ENCODE measurements at places on chromosomes 11 and 22.

- no peak for DNase-seq
These were observed 973.6 kb upstream of the TENM4 start for GRCh38 chr11:80414181-80415165.

- no peak for DNase-seq
These were observed 52.3 kb upstream of the SERPIND1 start for GRCh38 chr22:20721409-20722218.

GRCh38 chr22:40276996-40277823 lies 69.1 kb upstream of the ADSL start:
- no peak for DNase-seq

GRCh38 chr11:110251836-110252235 lies 44.6 kb downstream of the RDX start:
- DNase-seq, result no peak

DNA sequence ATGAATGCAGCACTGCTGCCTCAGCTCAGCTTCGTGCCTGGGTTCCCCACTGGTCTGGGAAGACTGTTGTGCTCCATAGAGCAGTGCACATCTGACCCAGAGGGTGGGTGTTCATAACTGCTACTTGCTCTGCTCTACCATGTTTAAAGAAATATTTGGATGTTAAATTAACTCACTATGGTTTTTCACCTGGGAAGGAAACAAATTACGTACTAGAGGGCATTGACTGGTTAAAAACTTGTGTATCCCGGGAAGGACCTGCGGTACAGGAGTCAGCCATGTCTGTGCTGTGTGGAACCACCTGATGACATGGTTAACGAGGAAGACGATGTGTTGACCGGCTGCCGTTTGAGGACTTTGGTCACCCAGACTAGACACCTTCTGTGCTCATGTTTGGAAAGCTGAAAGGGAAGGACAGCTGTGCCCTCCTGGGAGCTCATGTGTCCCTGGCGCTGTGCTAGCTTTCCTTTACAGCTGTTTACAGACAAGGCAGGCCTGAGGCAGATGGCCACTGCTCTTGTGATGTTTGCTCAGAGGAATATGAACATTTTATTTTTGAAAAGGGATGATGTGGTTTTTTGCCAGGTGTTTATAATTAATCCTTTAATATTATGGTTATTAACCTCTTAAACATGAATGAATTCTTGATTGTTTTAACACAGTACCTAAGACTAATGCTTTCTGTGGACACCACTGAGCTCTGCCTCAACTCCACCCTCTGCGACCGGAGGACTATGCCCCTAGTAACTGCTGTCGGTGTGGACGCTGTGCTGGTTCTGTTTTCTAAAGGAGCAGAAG lies 14.3 kb upstream of the AIFM3 start:
- no peak for DNase-seq

- DNase-seq, result peak; percentile 37
These were observed 26.1 kb upstream of the RTL6 start for GRCh38 chr22:44523981-44524759.

GRCh38 chr11:18368221-18368620 lies 26.1 kb upstream of the LDHA start:
- DNase-seq, result no peak

DNA sequence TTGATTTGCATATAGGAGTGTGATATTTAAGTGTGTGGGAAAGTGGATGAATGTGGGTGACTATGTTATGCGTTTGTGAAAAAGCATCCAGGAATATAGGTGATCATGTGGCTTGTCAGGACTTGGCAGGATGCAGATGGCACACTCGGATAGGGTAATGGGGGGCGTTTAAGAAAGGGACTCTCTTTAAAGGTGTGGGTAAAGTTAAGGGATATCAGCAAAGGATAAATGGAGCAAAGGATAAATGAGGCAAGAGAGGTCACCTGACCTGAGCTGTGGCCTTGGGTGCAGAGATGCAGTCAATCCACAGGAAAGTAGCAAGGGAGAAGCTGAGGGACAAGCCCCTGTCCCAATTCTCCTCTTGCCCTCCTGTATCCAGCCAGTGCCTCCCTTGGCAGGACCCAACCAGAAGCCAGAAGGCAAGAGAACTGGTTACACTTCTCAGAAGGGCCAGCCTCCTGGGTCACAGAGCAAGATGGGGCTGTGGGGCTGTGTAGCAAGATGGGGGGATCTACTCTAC lies 47.5 kb upstream of the GRAMD1B start:
- no peak for DNase-seq

DNA sequence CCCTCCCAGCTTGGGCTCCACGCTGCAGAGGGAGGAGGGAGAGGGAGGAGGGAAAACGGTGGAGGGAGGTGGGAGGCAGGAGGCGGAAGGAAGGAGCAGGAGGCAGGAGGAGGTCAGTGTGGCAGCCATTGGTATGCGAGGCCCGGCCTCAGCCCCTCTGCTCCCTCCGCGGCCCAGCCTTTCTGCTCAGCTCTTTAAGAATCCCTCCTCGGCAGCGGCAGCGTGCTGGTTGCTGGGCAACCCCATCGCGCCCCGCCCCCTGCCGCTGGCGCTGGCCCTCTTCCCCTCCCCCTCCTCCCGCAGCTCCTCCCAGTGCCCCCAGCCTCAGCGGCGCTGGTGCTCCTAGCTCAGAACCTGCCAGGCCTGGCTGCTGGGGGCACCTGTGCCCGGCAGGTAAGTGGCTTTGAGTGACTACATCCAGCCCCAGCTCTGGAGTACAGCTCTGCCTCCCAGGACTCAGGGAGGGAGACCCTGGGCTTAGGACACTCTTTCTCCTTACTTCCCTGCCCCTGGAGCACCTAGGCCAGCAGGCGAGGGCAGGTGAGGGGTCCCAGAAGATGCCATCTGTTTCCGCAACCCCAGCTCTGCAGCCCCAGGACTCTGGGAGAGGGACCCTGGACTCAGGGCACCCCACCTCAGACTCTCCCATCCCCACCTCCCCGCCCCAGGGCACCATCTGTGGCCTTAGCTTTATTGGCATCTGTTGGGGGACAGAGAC lies 7.2 kb upstream of the FLRT1 start:
- DNase-seq, result peak; percentile 59

DNA sequence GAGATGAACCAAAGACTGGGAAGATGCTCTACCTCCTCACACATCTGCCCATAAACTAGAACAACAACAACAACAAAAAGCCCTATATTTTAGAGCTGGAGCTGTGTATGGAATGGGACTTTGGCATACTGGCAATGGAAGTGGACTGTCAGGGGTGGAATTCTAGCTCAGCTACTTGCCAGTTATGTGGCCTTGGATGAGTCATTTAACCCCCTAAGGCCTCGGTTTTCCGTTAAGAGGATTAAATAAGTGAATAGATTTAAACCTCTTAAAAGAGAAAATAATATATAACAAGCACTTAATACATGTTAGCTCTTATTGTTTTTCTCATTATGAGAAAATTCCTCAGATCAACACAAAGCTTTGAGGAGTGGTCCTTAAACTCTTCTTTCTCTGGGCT lies 195.0 kb downstream of the KIF18A start:
- DNase-seq, result no peak

GRCh38 chr11:64607381-64607985 lies 16.5 kb downstream of the SLC22A12 start:
- DNase-seq, result no peak

GRCh38 chr11:8199676-8200075 lies 30.9 kb upstream of the RIC3 start:
- no peak for DNase-seq

- no peak for DNase-seq
These were observed 10.3 kb upstream of the CCDC86 start for GRCh38 chr11:60831501-60832079.

DNA sequence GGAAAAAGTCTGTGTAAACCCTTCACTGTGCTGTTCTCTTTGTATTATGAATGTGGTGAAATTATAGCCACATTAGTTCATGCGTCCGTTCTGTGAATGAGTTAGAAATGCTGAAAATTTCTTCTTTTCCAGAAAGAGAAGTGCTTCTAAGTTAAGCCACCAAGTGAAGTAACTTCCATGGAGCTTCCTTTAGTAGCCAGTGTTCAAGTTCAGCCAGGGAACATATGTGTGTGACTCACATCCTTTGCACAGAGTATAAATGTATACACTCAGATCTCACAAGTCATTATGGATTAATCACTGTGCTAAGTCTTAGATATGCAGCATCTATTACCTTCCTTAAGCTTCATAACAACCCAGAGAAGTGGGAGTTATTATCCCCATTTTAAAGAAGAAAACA lies 3.1 kb upstream of the MMP8 start:
- DNase-seq, result no peak

- DNase-seq, result no peak
These were observed 26.1 kb downstream of the ABTB2 start for GRCh38 chr11:34331736-34332135.

- no peak for DNase-seq
These were observed 1.9 kb downstream of the OR52K1 start for GRCh38 chr11:4484310-4484709.

GRCh38 chr11:102683277-102683676 lies 22.3 kb downstream of the MMP27 start:
- no peak for DNase-seq

- no peak for DNase-seq
These were observed 42.4 kb upstream of the PPARA start for GRCh38 chr22:46107753-46108563.

Data from right kidney (tissue), 9 donors.